ENCODE measurements at places on chromosomes 6 and 20.

DNA sequence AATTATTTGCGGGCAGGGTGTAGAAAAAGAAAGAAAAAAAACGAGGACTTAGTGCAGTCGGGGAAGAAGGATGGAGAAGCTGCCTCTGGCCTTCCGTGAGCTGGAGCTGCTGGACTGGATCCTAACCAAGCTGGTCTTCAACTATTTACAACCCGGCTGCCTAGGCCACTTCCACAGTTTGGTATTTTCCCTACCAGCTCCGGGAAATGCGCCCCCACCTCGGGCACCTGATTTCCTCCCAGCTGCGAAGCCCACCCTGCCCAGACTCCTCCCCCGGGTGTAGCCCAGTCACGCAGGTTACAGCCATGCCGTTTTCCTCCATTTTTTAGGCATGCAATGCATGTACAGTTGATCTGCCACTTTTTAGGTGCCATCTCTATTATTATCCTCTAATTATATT is 21.2 kb downstream of the THEMIS start:
- no peak for DNase-seq

DNA sequence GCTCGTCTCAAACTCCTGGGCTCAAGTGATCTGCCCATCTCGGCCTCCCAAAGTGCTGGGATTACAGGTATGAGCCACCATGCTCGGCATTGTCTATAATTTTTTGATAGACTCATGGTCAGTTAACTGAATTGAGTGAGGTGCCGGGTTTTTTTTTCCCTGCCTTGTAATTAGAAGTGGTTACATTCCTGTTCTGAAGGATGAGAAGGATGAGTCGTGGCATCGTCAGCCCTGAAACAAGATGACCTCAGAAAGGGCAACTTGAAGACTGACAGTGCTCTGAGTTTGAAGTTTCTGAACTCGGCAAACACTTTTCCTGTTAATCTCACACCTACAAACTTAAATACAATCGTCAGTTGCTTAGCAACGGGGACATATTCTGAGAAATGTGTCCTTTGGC is 158.7 kb upstream of the PDE10A start:
- no peak for DNase-seq

DNA sequence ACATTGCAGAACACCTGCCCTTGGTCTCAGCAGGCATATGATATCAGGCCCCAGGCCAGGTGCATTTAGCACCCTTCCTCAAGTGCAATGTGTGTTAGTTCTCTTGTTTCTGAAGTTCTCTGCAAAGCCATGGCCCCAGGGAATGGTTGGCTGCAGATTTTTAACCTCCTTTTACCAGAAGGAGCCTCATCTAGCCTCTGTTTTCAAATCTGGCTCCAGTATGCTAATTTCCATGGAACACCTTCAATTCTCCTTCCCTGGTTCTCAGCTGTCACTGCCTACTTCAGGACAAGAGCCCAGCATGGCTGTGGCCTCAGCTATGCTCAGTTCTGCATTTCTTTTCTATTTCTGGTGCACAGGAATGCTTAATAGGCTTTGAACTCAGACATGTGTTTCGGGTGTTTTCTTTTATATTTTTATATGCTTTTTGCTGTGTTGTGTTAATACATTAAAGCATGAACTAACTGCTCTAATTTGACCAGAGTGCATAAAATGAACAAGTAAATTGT is 51.6 kb upstream of the OGFRL1 start:
- DNase-seq: no peak

GRCh38 chr6:147000545-147001488 is 203.4 kb upstream of the STXBP5 start:
- no peak for DNase-seq

GRCh38 chr6:44071670-44072451 is 55.4 kb downstream of the MRPL14 start:
- no peak for DNase-seq

DNA sequence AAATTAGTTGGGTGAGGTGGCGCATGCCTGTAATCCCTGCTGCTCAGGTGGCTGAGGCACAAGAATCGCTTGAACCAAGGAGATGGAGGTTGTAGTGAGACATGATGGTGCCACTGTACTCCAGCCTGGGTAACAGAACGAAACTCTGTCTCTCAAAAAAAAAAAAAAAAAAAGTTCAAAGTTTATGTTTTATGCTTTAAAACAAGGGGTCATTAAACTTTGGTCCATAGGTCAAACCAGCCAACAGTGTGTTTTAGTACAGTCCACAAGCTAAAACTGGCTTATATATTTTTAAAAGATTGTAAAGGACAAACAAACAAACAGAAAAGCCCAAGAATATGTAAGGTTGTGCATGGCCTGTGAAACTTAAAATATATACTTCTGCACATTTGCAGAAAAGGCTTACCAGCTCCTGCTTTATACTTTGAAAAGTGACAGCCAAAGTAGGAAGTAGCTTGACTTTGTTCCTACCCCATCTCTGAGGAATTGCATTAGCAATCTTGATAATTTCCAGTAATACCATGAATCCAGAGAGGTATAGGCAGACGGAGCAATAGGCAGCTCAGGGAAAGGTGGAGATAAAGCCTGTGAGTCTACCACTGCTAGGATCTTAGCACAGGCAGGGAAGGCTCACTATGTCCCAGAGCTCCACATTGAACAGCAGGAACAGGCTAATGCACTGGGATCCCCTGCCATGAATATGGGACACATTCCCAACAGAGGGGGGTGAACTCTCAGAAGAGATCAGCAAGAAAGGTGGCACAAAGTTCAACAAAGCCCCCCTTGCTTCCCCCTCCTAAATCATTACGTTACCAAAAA is 30.5 kb downstream of the MCM8 start:
- DNase-seq: no peak

DNA sequence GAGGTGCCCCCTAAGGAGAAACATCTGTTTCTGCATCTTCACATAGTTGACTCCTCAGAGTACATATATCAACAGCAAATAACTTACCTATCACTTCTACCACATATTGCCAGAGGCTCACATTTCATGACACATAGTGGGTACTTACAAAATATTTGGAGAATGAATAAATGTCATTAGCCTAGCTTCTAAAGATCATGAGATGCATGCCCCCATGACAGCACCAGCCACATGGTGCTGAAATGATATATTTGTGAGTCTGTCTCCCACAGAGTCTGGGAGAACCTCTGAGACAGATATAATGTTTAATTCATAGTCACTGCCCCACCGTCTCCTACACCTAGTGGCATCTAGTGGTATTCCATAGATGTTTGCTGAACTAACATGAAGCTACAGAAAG is 555.6 kb downstream of the KIF16B start:
- no peak for DNase-seq

GRCh38 chr6:158060455-158061360 is 79.0 kb downstream of the SYNJ2 start:
- peak; percentile 11 for DNase-seq

DNA sequence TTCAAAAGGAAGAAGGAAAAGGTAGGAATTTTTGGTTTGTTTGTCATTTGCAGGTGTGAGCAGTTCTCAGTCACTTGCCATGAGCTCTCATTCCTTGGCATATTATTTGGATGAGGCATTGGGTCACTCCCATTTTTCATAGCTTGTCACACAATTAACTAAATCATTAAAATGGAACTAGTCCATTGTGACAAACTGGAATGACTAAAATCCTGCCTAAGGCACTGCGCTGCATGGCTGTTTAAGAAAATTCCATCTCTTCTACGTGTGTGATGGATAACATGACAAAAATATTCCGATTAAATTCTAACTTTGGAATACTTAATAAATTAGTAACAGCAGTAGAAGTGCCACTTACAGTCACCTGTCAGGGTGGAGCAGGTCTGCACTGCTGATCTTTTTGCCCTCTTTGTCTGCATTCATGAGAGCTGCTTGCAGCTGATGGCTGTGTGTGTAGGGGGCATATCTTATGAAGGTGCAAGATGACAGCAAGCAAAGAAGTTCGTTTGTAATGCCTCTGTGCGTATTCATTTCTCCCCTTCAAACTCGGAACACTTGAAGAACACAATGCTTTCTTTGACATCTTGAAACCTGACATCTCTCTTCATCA is 1292.6 kb upstream of the MAP3K7 start:
- no peak for DNase-seq

GRCh38 chr6:107629548-107630129 is 139.7 kb downstream of the SOBP start:
- no peak for DNase-seq

- no peak for DNase-seq
Observed at GRCh38 chr6:105680131-105680530, 277.2 kb upstream of the PREP start.

DNA sequence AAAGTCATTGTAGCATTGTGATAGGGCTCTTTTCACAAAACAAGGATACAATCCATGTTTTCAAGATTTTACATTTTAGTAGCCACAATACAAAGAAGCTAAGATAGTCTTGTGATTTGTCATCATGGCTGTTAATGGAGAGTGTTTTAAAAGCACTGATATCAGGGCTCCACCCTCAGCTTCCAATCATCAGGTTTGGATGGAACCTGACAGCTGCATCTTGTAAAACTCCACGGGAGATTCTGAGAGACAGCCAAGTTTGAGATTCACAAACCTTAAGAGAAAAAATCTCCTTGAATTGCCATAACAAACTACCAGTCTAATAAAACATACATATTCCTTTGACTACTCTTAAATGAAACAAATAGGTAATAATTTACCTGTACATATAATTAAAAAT is 280.2 kb downstream of the ESR1 start:
- no peak for DNase-seq

DNA sequence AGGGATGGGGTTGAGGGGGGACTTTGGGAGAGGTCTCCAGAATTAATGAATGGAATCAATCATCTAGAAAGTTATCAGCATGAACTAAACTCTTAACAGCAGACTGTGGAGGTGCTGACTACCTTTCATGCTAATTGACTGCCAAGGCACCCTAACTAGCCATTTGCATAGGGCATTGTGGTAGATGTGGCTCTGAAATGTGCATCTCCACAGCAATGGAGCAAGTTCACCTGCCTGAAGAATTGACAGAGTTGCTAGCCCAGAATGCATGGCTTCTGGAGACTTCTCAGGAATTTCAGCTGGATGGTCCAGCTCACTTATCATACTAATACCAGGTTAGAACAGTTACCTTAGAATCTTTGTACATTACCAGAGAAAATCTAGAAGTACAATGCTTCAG is 745.6 kb downstream of the KIF16B start:
- no peak for DNase-seq

- no peak for DNase-seq
Observed at GRCh38 chr20:63362436-63363009, 1.4 kb upstream of the CHRNA4 start.

- no peak for DNase-seq
Observed at GRCh38 chr20:60813066-60813465, 439.0 kb upstream of the CDH4 start.

DNA sequence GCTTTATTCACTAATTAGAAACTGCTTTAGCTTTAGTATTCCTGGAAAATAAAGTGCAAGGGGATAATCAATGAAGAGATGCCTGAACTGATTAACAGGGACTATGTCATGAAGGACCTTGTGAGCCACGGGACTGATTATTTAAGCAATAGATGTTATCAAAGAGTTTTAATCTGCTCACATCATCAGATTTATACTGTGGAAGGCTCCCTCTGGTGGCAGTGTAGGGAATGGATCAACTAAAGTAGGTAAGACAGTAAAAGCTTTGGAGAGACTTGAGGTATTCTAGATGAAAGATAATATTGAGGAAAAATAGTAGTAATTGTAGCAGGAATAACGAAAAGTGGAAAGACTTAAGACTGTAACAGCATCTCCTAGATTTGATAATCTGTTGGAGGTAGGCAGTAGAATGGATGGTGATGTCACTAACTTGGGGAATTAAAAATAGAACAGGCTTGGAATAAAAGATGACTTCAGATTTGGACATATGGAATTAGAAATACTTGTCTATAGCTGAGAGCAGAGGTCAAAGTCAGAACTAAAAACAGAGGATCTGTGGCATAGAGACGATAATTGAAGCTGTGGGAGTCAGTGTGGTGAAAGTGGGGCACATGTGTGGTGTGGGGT is 80.3 kb upstream of the HTR1E start:
- no peak for DNase-seq

DNA sequence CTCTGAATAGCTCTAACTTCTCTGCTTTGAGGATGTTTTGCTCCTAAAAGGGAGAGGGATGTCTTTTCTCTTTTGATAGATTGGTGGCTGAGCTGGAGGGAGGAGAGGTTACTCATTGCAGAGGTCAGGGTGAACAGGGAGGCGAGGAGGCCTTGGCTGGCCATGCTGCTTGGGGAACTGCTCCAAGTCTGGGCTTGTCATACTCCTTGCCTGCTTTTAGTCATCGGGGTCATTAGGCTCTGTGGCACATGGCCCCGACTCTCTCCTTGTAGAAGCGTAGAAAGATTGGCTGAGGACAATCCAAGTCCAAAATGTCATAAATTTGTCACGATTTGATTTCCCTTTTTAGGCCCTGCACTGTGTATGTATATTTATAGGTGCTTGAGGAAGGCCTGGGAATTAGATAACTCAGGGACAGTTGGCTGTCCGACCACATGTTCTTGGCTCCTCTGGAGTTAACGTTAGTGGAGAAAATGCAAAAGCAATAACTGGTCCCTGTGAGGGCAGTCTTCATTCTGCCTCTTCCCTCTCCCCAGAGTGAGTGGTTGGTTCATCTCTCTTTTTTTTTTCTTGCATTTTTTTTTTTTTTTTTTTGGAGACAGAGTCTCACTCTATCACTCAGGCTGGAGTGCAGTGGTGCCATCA is 160.1 kb downstream of the SCP2D1 start:
- DNase-seq: no peak

GRCh38 chr6:131758920-131759319 is 48.1 kb upstream of the CTAGE9 start:
- no peak for DNase-seq

Data from CD4-positive, alpha-beta memory T cell (primary cell).